Tongue (tissue), 3 donors: ENCODE measurements at places on chromosomes 12 and 14.

- DNase-seq, result peak; percentile 56
These were observed at the start of gene MGST1 for GRCh38 chr12:16347391-16348298. MGST1 (plus strand) TSS chr12:16347645; CDS start chr12:16354253, 6,608 bp downstream.

- no peak for DNase-seq
These were observed 12.4 kb downstream of the SMIM41 start for GRCh38 chr12:52091869-52092268.

GRCh38 chr14:24605435-24606190 lies 3.9 kb downstream of the GZMH start:
- peak; percentile 12 for DNase-seq

DNA sequence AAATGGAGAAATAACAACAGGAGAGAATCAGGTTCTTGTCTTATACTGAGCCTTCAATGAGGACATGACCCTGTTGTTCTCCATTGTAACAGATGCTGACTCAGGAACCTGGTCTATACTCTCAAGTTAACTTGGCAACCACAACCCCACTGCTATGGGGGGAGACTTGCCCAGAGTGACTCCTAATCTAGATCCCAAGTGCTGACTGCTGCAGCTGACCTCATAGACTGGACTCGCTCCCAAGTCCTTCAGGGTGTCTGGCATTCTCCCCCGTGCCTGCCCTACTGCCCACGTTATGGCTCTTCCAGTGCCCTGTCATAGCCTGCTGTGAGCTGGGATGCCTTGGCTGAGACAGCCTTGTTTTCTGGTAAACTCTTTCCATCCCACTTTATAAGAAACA lies 37.1 kb downstream of the NID2 start:
- DNase-seq, result no peak

- DNase-seq, result no peak
These were observed 32.9 kb downstream of the FIGNL2 start for GRCh38 chr12:51815571-51815970.

GRCh38 chr12:11553871-11554533 lies 95.5 kb upstream of the ETV6 start:
- DNase-seq, result peak; percentile 75

DNA sequence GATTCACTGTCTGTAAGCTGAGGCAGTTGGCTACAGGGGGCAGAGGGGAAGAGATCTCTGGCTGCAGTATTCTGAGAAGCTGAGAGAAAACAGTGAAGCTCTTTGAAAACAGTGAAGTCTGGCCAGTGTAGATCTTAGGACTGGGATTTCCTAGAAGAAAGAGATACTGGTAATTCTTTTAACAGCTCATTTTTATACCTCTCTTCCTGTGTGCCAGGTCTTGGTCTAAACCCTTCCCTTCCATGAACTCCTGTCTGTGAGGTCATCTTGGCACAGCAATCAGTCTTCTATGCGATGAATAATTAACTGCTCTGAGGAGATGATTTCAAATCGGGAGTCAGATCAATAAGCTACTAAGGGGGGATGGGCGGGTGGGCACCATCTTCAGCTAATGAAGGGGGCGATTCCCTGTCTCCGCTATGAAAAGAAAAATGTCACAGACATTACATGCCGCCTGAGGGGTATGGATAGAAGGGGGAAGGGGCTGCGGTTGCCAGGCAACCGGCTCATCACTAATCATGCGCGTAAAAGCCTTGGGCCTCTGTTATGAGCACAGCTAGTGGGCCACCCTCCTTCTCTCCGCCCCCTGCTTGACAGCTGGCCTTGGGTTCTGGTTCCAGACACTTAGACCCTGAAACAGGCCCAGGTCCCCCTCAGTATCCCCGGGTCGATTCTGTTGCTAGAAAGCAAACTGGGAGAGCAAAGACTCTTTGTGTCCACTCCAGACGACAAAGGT lies 75.3 kb upstream of the CEP83 start:
- DNase-seq, result no peak

GRCh38 chr12:29301114-29301513 lies 79.9 kb downstream of the ERGIC2 start:
- DNase-seq, result no peak

DNA sequence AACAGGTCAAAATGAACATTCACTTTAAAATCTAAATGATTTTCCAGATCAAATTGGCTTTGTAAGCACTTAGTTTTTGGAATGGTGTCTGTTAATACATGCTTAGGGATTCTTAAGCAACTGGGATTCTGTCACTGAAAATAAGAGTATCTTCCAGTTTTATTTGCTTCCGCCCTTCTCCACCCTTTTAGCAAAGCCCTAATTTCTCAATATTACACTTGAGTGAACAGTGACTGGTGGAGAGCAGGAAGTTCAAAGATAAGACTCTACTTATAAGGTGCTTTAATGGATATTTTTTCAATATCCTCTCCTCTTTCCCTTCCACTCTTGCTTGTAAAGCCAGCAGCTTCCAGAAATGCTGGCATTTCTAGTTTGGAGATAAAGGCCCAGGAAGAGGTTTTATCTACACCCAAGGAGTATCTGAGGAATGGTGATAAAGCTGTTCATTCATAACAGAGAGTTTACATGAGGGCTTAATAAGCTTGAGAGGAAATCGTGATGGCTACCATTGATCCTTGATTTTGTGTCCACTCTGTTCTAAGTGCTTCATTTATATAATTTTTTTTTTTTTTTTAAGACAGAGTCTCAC lies 265.9 kb upstream of the PRICKLE1 start:
- no peak for DNase-seq

- no peak for DNase-seq
These were observed 5.3 kb downstream of the DNAI7 start for GRCh38 chr12:25189656-25190055.

GRCh38 chr12:32811686-32812392 lies 56.1 kb upstream of the YARS2 start:
- DNase-seq, result no peak

- DNase-seq, result no peak
These were observed 192.1 kb upstream of the MYL2 start for GRCh38 chr12:111112311-111113098.

- DNase-seq, result peak; percentile 7
These were observed 98.7 kb downstream of the PHETA1 start for GRCh38 chr12:111270239-111270638.

DNA sequence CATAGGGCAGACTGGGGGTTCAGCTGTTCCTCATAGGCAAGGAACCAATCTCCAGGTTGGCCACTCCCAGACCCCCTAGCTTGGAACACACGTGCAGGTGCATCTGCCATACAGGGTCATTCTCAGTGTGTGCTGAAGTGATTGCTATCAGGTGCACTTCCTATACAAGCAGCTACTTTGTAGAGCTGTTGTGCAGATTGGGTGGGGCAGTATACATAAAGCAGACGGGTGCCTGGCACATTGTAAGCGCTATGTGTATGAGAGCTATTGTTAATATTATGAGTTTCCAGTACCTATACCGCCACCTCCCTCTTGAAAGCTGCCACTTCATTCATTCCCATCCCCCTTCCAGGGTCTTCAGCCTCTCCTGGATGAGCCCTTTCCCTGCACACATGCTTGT lies 17.3 kb downstream of the IRF2BPL start:
- peak; percentile 21 for DNase-seq

DNA sequence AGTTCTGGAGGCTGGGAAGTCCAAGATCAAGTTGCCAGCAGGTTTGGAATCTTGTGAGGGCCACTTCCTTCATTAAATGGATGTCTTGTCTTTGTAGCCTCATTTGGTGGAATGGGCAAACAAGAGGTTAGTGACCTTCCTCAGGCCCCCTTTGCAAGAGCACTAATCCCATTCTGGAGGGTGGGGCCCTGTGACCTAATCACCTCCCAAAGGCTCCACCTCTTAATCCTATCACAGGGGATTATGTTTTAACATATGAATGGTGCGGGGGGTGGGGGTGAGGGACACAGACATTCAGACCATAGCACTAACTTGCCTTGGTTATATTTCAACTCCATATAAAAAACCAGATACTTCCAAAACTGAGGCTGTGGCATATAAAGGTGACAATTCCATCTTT lies 59.9 kb upstream of the PPP4R3A start:
- no peak for DNase-seq

DNA sequence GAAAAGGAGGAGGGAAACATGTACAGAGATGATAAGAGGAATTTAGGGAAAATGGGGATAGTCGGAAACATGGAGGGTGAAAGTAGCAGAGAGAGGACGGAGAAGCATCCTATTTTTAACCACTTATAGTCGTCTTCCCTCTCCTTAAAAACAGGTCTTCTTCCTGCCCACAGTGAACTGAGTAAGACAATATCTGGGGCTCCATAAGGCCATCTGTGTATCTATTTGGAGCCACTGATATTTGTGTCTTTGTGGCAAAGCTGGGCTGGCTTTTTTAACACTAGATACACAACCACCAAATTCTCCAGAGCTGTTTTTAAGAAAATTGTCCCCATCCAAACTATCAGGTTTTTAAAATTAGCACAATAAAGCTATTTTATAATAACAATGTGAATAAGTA lies 109.5 kb upstream of the RAP1B start:
- no peak for DNase-seq
